ENCODE measurements at places on chromosomes 1 and 21. TPM values are rescaled to one million over a fixed set of nuclear protein-coding genes. Genes with fewer than 3 reads are reported as not detected.

UBE2U gene
- total RNA-seq, result not detected

RHOU gene
- total RNA-seq, result 2.8 TPM

LY9 gene
- not detected for total RNA-seq

ADGRB2 gene
- total RNA-seq, result 28.5 TPM

FRRS1 gene
- total RNA-seq, result 12.0 TPM

AIRE gene
- under 0.01 TPM for total RNA-seq

CACNA1S gene
- not detected for total RNA-seq

CFAP126 gene
- total RNA-seq, result not detected

OR2L5 gene
- total RNA-seq, result not detected

ZRANB2 gene
- 64.4 TPM for total RNA-seq

YARS1 gene
- total RNA-seq, result 148 TPM

RASAL2 gene
- total RNA-seq, result 34.2 TPM

WNT4 gene
- total RNA-seq, result 0.59 TPM

EPHB2 gene
- total RNA-seq, result 58.8 TPM

GPA33 gene
- not detected for total RNA-seq

NTMT2 gene
- not detected for total RNA-seq

WDTC1 gene
- total RNA-seq, result 35.8 TPM

RGSL1 gene
- total RNA-seq, result not detected

KAZN gene
- 4.8 TPM for total RNA-seq

SCP2 gene
- total RNA-seq, result 164 TPM

Measured in smooth muscle cell of the umbilical artery (primary cell).